ENCODE measurements at places on chromosomes 7 and 10.

DNA sequence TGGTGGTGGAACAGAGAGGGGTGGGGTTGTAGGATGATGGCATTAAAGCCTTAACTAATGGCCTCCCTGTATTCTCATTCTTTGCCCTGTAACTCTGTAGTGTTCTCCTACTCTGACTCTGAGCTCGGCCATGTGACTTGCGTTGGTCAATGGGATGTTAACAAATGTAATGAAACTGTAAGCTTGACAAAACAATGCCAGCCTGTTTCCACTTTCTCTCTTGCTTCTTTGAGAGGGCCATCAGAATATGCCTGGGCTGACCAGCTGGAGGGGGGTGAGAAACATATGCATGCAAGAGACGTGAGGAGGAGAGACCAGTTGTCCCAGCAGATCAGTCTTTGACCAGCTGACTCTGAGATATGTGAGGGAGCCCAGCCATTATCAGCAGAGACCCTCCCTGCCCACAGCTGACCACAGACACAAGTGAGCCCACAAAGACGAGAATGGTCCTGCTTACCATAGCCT, 100.6 kb downstream of the ICA1 start:
- DNase-seq = no peak

GRCh38 chr10:112678581-112678980, 231.6 kb downstream of the VTI1A start:
- DNase-seq = no peak

DNA sequence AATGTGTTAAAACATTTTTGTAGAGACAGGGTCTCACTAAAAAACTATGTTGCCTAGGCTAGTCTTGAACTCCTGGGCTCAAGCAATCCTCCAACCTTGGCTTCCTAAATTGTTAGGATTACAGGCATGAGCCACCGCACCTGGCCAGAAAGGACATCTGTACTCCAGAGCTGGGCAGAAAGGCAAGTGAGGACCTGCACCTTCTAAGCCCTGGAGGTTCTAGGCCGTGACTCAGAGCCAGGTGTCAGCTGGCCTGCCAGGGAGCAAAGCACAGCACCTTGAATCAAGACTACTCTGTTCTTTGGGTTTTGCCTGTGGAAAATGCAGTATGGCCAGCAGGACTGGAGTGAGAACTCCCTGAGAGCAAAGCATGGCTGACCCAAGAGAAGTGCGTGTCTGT, 396.5 kb downstream of the ADRA2A start:
- no peak for DNase-seq

DNA sequence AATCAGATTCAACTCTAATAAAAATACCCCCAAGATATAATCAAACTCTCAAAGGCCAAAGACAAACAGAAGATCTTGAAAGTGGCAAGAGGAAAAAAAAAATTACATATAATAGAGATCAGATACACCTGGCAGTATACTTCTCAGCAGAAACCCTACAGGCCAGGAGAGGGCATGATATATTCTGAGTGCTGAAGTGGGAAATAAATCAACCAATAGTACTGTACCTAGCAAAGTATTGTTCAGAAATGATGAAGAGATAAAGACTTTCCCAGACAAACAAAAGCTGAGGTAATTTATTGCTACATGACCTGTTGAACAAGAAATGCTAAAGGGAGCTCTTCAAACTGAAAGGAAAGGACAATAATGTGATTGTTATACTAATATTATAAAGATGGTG, 291.9 kb downstream of the SH2D4B start:
- DNase-seq = no peak

GRCh38 chr7:47762746-47763062, 180.8 kb upstream of the TNS3 start:
- no peak for DNase-seq
